ENCODE measurements at places on chromosomes 6 and 20.

DNA sequence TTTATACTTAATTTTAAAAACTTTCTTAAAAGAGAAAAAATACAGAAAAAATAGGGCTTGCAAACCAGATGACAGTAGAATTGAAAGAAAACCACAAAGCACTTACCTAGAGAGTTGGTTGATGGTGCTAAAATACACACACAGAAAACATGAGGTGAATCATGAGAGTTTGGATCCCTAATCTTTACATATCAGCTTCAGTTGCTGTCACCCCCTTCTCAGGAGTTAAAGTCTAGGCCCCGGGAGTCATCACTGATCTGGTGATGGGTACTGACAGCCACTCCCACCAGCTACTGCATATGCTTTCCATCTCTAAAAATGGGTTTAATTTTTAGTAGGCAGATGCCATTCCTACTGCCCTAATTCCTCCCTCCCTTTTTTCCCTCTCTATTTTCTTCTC, 16.7 kb downstream of the TSBP1 start:
- no peak for DNase-seq

- DNase-seq, result no peak
Measured at GRCh38 chr6:144305985-144306384, 20.9 kb downstream of the UTRN start.

DNA sequence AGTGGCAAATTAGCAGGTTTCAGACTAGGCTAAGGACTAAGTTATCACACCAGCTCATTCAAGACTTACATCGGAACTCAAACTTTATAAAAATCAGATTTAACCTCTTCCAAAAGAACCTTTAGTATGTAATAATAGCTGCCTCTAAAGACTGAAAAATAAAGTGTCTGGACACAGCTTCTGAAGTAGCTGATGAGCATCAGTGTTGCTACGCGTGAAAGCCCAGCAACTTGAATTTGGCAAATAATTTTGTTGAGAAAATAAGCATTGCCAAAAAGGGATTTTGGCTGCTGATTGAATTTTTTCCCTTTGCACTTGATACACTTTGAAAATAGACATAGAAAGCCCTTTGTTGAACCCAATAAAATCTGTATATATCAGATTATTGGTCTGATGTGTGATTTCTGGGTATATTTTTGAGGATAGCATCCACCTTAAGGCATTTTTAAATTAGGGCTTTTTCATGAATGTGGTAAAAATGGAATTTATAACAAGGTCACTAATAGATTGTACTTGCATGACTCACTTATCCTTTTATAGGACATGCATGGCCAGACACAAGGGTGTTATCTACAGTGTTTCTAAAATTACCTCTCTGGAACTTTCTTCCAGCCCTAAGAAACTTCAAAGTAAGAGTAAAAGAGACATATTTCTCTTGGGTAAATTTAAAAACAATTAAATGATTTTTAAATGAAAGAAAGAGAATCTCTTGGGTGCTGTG, 350.4 kb downstream of the TENT5A start:
- no peak for DNase-seq

DNA sequence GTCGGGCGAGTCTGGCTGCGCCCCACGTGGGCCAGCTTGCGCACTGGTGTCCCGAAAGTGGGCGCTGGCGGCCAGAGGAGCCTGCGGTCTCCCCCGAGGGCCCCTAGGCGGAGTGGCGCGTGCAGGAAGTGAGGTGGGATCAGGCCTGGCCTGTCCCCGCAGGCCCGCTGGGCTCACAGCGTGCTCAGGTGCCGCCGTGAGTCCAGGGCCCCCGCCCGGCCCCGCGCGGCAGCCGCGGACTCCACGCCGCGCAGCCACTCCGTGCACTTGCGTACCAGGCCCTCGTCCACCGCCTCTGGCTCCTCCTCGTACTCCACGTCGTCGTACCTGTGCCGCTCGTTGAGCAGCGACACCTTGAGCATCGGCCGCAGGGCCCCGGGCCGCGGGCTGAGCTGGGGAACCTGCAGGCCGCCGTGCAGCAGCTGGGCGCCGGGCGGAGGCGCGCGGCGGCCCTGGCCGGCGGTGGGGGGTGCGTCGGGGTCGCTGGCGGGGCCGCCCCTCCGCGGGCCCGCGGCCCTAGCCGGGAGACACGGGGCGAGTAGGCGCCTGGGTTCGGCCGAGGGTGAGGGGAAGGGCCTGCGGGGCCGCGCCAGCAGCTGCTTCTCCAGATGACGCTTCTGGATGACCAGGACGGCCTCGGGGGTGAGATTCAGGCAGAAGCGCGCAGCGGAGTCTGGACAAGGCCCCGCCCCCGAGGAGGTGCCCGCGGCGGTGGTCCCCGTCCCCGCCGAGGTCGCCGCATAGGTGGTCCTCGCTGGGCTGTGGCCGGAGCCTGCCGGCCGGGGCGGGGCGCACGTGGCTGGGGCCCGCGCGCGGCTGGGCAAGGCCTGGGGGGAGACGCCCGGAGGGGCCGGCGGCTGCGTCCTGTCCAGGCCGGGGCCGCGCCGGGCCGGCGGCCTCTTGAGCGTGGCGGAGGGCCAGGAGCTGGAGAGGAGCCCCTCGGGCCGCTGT, 835 bp downstream of the PRR18 start:
- no peak for DNase-seq

GRCh38 chr6:18561037-18561750, 174.0 kb downstream of the RNF144B start:
- DNase-seq, result no peak

- no peak for DNase-seq
Measured at GRCh38 chr20:5113615-5113986, 6.2 kb downstream of the PCNA start.

DNA sequence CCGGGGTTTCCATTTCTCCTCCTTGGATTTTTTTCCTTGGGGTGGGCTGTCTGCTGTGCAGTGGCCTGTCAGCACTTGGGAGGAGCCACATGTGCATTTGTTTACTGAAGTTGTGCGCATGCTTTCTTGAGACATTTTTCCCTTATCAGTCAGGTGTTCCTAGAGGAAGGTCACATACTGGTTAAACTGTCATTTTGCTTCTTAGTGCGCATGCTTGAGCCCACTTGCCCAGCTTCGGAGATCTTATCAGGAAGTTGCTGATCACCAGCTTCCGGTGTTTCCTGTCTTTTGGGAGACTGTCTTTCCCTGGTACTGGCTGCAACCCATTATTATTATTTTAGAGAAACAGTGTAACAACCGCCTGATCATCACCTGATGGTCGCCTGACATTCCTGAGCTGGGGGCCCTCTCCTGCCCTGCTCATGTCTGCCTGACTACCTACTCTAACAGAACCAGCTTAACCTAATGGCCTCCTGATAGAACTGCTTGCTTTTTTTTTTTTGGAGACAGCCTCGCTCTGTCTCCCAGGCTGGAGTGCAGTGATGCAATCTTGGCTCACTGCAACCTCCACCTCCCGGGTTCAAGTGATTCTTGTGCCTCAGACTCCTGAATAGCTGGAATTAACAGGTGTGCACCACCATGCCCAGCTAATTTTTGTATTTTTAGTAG, 378 bp upstream of the ERVFRD-1 start:
- no peak for DNase-seq
